Caki2 (cell line): ENCODE measurements at places on chromosomes 4 and X. TPM values are rescaled to one million over a fixed set of nuclear protein-coding genes. Genes with fewer than 3 reads are reported as not detected.

DNA sequence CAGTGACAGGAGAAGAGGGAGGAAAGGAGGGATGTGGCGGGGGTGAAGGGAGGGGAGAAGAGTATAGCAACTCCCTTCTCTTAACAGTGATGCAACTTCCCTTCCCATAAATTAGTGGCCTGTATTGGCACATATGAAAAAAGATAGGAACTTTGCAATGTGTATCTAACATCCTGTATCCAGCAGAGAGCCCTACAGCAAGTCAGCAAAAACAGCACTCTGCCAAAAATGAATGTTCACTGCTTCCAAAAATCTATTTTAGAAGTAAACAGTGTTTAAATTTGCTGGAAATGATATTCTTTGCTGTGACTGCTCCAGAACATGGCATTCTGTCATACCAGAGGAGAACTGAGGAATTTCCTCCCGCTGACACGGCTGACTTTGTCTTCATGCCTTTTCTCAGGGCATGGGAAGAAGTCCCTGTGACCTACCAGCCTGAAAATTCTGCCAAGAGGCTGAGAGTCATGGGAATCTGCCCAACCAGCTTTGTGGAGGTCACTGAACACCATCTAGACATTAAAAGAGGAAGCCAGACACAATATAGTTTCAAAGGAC lies 343.4 kb upstream of the RASGEF1B start:
- no peak for DNase-seq

DNA sequence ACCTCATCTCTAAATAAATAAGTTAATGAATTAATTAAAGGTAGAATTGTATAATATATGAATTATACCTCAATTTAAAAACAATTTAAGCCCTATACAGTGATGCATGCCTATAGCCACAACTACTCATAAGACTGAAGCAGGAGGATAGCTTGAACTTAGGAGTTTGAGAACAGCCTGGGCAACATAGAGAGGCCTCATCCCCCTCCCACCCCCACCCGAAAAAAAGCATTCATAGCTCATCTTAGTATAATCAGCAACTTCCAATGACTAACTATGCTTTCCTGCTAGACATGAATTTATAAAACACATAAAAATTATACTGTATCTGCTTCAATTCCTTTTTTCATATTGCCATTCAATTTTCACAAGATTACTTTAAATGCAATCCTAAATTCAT lies 1.6 kb downstream of the LRBA start:
- no peak for DNase-seq

DNA sequence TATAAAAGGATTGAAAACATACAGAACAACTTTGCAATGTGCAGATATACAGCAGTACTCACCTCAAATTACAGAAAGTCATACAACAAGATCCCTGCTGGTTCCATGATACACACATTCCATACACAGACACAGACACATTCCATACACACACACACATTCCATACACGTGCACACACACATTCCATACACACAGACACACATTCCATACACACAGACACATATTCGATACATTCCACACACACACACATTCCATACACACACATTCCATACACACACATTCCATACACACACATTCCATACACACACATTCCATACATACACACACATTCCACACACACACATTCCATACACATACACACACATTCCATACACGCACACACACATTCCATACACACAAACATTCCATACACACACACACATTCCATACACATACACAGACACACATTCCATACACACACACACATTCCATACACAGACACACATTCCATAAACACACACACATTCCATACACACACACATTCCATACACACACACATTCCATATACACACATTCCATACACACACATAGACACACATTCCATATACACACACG lies 13.7 kb downstream of the LINC00632 start:
- peak; percentile 16 for DNase-seq

DNA sequence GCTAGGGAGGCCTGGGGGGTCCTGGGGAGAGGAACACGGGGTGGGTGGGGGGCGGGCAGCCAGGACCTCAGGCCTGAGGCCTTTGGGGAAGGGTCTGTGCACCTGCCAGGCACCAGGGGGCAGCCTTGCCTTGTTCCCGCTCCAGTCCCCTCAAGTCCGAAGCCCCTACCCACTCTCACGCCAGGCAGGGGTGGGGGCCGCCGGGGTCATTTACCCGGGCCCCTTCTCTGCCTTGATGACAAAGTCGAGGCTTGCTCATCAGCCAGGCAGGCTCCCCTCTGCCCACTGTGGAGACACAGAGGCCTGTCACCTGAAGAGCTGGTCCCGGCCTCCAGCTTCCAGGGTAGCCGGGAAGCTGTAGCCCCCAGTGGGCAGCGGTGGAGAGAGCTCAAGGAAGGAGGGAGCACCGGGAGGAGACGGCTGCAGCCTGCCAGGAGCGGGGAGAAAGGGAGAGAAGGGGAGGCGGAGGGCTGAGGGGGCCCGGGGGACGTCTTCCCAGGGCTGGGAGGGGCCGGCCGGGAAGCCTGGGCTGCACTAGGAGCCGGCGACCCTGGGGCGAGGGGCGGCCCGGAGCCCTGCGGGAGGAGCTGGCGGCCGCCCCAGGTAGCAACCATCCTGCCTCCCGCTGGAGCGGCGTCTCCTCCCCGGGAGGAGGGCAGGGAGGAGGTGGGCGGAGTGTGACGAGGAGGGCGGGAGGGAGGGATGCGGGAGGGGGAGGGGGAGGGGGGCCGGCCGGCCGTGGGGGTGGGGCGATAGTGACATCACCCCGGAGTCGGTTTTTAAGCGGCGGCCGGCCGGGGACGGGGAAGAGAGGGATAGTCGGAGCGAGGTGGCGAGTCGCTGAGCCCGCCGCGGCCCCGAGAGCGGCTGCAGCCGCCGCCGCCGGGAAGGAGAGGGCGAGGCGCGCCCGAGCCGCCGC lies at the start of gene SLC6A8:
Gene SLC6A8, plus strand, starts transcription at position 806 of the 919 bp plus-strand sequence. CDS start 649 bp downstream, outside the sequence.
- peak; percentile 21 for DNase-seq

GRCh38 chr4:80186676-80187075 lies 10.6 kb upstream of the PRDM8 start:
- no peak for DNase-seq

SMARCAD1 gene
- total RNA-seq: 9.6 and 11.1 TPM in 2 replicates
